ENCODE measurements at places on chromosomes 1 and 21.

DNA sequence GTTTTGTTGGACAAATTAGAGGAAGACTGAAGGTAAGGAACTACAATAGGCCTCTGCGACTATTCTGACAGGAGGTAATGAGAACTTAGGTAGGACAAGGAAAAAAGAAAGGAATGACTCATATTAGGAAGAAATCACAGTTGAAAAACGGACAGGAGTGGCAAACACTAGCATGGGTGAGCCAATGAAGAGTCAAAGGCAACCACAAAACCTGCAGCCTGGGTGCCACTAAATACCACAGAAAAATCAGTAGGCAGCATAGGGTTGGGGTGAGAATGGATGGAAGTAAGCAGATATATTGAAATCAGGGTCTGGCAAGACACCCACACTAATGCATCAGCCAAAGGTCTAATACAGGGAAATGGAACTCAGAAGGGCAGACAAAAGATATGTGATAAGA, 10.0 kb downstream of the RBM34 start:
- no peak for DNase-seq

DNA sequence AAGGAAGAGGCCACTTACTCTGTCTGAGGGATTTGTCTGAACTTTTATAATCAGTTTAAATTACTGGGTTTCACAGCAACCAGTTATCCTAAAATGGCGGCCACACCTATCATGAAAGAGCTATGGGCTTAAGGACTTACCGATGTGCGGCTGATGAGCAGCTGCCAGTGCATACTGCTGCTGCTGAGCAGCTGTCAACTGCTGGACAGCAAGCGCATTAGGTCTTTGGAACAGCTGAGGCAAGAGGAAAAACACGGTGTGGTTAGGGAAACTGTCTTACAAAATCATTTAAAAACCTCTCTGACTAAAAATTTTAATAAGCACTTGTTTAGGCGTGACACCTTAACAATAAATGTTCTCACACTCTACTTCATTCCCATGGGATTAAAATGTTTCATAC, 72.6 kb upstream of the SDC3 start:
- DNase-seq = no peak

DNA sequence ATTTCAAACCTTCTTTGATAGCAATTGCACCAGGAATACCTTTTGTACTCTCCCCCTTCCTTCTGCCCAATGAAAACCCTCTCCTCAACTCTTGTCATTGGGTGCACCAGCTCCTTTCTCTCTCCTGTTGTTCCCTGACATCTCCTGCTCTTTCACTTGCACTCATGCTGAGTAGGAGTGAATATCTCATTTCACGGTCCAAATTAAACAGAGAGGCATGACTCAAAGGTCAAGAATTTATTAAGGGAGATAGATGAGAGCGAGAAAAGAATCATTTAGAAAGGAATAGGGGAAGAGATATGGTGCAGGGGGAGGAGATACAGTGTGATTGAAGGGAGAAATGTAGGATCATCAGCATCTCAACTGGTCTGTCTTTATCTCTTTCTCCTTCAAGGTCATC, 22.1 kb downstream of the AIM2 start:
- no peak for DNase-seq

- no peak for DNase-seq
Observed at GRCh38 chr1:19458815-19459417, 26.4 kb downstream of the CAPZB start.

DNA sequence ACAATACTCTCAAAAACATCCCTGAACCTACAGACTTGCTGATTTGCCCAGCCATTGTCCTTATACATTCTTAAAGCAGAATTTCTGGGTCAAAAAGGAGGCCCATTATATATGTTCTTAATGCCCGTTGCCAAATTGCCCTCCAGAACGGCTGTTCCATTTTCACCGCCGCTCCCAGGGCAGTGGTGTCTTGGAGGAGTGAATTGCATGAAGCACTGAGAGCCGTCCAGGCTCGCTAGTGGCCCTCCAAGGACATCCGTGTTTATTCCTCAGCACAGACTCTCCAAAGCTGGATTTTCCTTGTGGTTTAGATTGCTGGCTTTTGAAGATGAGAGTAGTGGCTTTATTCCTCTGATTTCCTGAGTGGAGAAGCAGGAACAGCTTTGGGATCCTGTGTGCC, 68.8 kb downstream of the FHAD1 start:
- DNase-seq = no peak

DNA sequence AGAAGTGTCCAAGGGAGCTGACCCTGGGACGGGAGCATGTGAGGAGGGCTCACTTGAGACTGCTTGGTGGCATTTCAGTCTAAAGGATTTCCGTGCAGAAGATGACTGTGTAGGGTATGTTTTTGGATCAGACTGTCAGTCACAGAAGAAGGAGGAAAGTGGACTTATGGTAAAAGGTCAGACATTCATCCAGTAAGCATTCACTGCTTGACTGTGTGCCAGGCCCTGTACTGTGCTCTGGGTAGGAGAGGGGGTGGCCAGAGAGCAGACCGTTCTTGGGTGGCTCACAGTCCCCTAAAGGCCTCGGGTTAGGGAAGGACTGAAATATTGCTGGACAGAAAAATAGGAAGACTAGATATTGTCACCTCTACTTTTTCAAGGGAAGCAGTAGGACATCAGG, 2.1 kb upstream of the SERINC2 start:
- no peak for DNase-seq

GRCh38 chr1:109592916-109593315, 26.5 kb downstream of the GNAT2 start:
- DNase-seq = no peak

GRCh38 chr1:221272940-221273339, 393.7 kb downstream of the HLX start:
- DNase-seq = no peak

DNA sequence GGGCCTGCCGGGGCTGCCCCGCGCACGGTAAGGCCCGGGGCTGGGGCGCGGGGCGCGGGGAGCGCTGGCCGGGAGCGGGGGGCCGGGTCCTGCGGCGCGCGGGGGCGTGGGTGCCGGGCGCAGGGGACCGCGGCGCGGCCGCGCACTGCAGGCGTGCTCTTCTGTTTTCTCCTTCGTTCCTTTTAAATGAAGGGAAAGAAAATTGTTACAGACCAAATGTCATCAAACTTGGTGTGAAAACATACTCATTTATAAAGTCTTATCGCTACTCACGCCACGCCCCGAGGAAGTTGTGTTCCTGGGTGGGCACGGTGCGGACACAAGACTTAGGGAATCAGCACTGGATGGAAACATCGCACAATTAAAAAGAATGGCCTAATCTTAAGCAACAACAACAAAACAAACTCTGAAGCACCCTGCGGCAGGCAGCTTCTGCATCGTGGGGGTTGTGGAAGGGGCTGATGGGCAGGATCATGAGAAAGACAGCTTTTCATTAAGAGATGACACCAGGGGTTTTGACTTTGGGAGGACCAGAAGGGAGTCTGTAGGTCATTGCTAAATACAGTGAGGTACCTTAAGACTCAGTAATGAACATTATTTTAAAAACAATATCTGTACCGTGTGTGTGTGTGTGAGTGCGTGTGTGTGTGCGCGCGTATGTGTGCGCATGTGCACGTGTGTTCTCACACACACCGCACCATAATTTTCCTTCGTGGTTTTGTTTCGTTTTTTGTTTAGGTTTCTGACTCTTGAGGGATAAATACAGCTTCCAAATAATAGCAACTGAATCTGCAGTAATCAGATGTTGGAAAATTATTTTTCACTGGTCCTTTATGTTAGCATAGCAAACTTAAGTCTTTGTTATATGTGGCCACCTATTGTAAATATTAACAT, 548 bp downstream of the B3GALT5 start:
- no peak for DNase-seq

DNA sequence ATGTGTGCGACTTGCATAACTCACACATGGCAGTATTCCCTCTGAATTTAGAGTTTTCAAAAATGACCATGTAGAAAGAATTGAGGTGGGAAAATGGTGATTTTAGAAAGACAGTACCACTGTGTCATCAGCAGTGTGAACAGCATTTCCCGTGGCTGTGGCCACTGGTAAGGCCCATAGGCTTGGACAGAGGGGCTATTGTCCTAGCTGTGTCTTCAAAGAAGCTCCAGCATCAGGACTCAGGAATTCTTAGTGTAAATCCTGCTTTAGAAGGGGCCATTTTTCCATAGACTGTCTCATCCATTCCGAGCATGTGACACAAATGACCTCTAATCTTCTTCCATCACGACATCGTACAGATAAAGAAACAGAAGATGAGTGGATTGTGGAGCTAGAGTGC, 119.3 kb upstream of the BACE2 start:
- DNase-seq = no peak

DNA sequence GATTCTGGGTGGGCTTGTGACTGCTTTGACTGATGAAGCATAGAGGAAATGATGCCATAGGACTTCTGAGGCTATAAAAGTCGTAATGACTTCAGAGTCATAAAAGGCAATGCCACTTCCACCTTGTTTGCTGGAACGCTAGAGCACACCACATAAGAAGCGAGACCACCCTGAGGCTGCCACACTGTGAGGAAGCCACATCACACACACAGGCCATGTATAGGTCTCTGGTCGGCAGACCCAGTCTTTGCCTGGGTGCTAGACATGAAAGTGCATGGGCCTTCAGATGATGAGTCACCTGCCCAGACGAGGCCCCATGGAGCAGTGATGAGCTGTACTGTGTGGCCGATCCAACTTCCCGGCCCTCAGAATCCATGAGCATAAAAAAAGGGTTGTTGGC, 14.2 kb upstream of the KANK4 start:
- DNase-seq = peak; percentile 20

DNA sequence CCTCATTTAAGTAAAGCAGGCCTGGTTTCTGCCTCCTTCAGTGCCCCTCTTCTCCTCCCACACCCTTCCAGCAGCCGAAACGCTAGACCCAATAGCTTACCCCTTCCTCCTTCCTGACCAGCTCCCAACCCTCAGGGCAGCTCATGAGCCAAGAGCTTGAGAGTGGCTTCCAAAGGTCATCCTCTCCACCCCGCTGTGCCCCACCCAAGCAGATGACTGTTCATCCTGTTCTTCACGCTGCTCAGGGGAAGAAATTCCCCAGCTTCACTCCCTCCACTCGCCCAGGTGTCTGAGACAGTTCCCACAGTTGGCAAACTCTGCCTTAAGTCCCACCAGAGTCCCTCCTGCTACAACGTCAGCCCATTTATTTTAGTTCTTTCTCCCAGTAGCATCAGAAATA, 23.4 kb downstream of the ARHGEF19 start:
- DNase-seq = no peak

DNA sequence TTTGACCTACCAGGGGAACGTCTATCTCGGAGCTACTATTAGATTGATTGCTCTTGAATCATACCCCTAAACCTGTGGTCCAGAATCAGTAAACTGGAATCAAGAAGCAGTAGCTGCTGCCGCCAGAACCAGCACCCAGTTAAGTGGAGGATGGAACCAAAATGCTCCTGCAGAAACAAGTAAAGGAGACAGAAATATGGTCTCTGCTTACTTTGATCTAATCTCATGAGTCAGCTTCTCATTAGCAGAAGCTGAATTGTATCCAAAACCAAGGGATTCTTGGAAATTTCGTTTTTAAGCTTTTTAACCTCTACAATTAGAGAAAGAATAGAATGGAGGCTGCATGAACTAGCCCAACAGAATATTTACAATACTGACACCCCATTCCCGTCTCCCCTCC, 42.6 kb upstream of the PIGV start:
- DNase-seq = peak; percentile 8

DNA sequence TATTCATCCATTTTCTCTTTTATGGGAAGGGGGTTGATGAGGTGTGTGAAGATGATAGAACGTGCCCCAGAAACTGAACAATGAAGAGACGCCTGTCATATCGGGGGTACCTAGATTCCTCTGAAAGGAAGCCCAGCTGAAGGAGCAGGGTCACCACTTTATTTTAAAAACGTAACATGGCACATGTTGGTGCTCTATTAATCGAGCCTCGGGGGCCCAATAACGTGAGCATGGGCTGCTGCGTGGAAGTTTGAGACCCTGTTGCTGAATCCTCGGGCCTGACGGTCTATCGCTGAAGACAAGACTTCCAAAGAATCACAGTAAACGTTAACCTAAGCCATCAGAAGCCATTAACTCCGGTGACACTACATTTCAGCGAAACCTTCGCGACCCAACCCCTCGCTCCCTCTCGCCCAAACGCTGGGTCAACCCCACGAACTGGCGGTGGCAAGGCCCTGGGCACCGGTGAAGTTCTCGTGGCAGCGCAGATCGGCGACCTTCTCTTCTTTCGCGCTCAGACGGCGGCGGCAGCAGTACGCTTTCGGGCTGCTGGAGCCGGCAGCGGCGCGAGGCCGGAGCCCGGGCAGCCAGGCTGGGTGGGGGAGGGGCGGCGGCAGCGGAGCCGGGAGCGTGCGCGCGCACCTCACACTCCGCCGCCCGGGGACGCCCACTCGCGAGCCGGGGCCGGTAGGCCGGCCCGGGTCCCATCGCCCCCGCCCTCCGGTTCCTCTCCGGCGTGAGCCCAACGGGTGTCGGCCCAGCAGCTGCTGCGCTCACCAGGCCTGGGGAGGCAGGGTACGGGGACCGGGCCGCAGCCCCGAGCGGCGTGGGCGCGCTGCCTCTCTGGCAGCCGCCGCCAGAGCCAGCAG, 838 bp upstream of the MAN1A2 start:
- DNase-seq = peak; percentile 89

DNA sequence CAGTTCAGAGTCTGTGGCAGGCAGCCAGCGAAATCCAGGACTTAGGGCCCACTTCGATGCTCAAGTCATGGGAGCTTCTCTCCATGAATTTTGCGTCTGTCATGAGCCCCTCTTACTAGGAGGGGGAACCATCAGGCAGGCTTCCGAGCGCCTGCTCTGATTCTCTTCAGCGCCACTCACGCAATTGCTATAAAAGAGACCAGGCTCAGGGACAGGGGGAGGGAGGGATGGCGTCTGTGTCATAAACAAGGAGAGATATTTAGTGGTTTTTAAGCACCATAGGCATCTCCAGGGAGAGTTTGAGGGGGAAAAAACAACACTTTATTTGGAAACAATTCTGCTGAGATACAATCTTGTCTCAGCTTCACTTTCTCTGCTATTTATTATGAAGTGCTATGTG, 60.6 kb downstream of the NAV1 start:
- no peak for DNase-seq

- DNase-seq = no peak
Observed at GRCh38 chr1:70767377-70767776, 280.2 kb downstream of the PTGER3 start.

DNA sequence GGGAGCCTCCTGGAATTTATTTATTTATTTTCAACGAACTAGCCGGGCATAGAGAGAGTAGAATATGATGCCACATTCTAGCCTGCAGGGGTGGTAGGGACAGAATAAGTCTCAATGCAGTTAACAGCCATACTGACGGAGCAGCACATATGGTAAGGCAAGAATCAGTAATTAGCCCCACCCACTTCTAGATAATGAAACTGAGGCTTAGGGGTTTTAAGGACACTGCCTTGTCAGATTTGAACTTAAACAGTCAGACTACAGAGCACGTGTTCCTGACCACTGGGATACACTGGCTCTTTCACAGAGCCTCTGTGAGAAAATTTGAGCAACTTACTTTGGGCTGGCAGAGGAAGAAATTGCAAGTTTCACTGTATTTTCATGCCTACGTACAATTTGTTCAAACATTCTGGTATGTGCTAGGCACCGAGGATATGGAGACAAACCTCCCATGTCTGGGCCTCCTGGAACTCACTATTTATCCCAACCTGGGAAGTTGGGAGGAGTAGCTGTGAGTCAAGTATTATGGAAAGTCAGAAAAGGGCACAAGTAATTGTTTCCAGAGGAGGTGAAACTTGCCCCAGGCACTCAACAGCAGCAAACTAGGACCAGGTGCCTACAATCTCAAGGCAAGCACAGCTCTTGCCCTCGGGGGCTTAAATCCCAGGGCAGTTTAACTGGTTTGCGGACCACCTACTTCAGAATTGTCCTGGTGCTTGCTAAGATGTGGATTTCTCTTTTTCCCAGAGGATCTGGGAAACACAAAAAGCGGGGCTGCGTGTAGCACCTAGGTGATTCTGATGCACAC, 1.6 kb upstream of the CLIC4 start:
- DNase-seq = peak; percentile 58

Data from suppressor macrophage treated with lipopolysaccharide for 1 hour (primary cell).